NCI-H446 (cell line): ENCODE measurements at places on chromosomes 6 and 20.

DNA sequence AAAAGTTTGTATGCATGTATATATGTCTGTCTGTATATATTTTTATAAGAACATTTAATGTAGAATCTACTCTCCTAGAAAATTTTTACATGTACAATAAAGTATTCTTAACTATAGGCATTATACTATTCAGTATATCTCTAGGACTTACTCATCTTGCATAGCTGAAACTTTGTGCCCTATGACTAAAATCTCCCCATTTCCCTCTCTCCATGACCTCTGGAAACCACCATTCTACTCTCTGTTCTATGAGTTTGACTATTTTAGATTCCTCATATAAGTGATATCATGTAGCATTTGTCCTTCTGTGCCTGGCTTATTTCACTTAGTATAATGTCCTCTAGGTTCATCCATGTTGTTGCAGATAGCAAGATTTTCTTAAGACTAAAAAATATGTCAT, 205.1 kb upstream of the SMLR1 start:
- DNase-seq, result no peak

GRCh38 chr6:108587258-108588059, 26.7 kb downstream of the FOXO3 start:
- no peak for DNase-seq

GRCh38 chr6:8879334-8879733, 444.0 kb upstream of the SLC35B3 start:
- no peak for DNase-seq

DNA sequence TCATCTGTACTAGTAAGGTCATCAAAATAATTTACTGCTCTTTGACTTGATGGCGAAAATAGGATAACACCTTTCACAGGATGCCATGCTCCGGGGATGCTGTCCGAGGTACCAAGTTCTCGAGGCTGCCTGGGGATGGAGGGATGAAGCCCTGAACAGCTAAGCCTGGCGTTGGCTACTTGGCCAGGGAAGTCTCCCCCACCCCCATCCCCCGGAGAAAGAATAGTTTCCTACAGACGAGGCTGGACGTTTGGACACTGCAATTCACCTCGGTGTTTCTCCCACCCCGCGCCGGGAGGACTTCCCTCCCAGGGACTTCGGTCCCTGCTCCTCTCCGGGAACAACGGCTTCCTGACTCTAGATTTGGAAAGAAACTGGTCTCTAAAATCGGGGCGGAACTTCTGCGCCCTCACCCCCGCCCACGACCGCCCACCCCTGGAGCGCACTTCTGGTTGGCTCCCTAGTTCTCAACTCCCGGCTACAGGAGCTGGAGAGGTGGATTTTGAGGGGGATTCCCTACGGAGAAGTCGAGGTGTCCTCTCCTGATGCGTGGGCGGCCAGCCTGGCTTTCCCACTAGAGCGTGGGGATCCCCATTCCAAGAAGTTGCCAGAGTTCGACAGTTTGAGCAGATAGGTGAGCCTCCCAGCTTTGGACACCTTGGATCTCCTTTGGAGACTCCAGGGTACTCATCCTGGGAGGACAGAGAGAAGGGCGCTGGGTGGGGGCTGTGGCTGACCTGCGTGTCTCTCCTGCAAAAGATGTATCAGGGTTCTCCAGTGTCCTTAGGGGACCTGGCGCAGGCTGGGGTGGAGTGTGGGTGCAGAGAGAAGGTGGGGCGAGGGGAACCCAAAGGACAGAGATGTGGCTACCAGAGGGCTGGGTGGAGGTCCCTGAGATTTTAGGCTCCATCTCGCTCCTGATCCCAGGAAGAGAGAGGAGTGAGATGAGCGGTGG, 1.1 kb downstream of the PCSK2 start:
- DNase-seq, result no peak

DNA sequence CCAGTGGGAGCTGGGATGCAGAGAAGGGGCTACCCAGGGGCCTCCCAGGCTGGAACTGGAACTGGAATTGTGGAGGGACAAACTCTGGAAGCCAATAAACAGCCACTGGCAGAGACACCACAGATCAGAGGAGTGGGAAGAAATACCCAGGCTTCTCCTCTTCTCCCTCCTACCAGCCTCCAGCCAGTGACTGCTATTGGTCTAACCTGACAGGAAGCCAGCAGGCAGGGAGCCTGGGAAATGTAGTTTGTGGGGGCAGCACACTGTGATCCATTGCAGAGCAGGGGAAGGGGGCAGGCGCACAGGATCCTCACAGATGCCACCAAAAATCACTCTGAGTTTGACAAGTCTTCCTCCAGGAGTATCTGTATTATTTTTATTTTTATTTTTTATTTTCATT, 12.1 kb upstream of the MLN start:
- no peak for DNase-seq

- no peak for DNase-seq
Observed at GRCh38 chr6:106844930-106845329, 129.6 kb downstream of the CD24 start.

DNA sequence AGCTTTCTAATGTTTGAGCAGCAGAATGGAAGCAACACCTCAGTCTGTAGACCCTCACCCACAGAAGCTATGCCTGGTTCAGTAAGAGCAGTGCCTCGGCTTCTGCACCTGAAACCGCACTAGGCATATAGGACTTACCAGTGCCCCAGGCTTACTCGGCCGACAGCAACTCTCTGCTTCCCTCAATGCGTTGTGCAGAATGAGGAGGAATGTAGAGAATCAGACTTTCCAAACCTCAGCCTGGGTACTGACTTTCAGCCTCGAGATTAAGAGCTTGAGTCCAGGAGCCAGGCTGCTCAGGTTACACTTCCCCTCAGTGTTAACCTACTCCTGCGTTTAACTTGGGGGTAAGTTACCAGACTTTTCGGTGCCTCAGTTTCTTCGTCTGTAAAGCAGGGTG, 8.6 kb downstream of the EYA2 start:
- DNase-seq, result no peak

DNA sequence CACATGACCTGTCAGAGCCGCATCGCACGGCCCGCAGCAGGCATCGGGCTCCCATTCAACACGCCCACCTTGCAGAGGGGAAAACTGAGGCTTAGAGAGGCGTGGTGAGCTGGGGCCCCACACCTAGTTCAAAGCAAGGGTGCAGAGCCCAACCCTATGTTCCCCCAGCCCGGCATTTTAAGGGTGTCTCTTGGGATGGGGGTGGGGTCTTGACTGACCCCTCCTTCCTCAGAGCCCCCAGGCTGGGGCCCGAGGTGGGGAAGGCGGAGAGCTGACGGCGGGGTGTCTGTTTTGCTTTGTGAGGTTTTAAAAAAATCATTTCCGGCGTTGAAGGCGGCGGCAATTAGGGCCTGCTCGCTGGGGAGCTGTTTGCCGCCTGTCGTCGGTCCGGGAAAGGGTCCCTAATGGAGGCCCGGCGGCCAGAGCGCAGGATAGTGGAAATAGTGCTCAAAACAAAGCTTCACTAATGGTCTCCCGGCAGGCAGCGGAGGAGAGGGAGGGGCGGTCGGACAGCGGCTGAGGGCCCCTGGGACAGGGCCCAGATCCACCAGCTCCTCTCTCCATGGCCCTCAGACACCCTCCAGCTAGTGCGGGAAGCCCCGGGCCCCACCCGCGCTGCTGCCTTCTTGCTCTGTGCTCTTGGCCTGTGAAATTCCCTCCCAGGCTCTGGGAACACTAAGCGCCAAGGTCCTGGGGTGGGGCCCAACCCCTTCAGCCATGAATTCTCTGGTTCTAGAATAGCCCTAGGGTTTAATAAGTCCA, 11.9 kb downstream of the VSTM2L start:
- no peak for DNase-seq

DNA sequence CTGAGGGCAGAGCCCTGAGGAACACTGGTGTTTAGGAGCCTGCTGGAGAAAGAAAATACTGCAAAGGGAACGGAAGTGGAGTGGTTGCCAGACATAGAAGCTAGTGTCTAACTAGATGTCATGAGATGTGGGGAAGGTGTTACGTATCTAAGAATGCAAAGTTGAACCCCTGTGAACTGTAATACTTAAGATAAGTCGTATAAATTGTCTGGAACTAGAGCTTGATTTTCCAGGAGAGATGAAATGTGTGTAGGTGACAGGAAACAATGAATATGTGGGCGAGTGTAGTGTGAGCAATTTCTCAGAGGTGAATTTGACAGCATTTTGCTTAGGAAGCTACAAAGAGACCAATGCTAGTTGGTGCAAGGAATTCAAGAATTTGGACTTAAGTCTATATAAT, 27.9 kb downstream of the ESR1 start:
- no peak for DNase-seq

GRCh38 chr6:132192631-132193030, 208.6 kb downstream of the MOXD1 start:
- no peak for DNase-seq

GRCh38 chr6:130961148-130961547, 101.9 kb downstream of the EPB41L2 start:
- DNase-seq, result no peak

GRCh38 chr6:164290101-164290500, 875.6 kb downstream of the QKI start:
- DNase-seq, result no peak

- peak; percentile 77 for DNase-seq
Observed at GRCh38 chr6:18323935-18324705, 59.8 kb upstream of the DEK start.

DNA sequence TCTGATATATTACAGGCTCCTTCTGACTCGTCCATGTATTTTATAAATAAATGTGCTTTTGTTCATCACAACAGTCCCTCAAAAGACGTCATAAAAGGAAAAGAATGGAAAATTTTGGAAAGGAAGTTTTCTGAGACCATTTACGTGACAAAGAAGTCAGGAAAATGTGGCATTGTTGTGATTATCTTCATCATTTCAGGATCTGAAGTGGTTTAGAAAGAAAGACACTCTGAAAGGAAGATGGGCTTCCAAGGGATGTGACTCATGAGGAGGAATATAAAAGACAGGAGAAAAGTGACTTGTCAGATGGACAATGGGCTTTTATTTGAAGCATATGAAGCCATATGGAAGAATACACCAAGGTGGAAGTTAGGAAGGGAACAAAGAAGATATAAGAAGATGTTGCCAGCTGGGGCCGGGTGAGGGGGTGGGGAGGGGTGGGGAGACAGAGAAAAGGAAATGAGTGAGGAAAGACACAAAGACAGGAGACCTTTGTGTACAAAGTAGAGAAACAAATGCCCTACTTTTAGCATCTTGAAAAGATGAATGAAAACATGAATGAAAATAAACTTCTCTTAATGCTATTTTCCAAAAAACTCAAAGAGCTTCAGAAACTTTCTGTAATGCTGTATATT, 190.3 kb upstream of the PREP start:
- DNase-seq, result no peak

DNA sequence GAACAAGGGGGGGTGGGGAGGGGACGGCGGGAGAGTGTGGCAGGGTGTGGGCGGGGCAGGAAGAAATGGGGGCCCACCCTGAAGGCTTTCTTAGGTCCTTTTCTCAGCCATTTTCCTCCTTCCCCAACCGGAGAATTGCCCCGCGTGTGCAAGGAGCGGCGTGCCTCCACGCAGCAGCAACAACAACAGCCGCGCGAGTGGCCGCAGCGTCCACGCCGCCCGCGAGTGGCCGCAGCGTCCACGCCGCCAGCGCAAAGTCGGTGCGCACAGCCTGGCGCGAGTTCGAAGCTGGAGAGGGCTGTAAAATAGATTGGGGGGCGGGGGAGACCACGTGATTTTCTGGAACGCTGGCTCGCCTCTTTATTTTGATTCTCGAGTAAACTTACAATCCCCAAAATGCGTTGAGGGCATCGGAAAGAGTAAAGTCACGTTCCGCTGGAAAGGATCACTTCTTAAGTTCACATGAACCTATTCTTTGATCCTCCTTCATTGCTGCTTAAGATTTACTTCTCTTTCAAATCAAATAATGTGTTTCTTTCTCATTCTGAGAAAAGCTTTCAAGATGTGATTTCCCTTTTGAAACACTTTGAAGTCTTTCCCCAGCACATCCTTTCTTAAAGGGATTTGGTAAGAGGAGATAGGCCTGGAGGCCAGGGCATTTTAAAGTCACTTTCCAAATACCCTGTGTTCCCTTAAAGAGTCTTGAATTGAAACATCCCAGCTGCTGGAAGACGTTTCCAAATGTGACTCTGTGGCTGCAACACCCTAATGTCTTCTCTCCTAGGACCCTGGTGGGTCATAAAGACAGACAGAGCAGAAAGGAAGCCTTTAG, 66.7 kb upstream of the ZNF217 start:
- no peak for DNase-seq

- no peak for DNase-seq
Observed at GRCh38 chr20:3670511-3670910, 7.3 kb upstream of the GFRA4 start.

DNA sequence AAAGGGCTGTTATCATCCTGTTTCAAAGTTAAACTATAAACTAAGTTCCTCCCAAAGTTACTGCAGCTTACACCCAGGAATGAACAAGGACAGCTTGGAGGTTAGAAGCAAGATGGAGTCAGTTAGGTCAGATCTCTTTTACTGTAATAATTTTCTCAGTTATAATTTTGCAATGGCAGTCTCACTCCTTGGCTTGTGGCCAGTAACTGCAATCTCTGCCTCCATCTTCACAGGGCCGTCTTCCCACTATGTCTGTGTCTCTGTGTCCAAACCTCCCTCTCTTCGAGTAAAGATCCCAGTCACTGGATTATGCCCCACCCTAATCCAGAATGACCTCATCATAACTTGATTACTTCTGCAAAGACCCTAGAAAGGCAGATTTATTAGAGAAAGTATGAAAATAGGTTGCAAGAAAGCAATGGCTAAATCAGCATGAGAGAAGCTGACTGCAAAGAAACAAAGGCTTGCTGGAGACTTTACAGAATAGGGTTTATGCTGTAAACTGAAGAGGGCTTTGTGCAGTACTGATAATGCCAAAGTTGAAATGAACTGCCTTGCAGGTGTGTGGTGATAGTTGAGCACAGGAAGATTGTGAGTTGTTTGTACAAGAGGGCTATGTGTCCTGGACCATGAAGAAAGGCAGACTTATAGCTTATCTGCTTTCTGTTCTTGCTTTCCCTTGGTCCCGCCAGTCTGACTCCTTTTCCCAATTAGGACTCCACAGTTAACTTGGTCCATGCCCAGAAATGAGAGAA, 28.4 kb downstream of the GPX6 start:
- DNase-seq, result no peak

DNA sequence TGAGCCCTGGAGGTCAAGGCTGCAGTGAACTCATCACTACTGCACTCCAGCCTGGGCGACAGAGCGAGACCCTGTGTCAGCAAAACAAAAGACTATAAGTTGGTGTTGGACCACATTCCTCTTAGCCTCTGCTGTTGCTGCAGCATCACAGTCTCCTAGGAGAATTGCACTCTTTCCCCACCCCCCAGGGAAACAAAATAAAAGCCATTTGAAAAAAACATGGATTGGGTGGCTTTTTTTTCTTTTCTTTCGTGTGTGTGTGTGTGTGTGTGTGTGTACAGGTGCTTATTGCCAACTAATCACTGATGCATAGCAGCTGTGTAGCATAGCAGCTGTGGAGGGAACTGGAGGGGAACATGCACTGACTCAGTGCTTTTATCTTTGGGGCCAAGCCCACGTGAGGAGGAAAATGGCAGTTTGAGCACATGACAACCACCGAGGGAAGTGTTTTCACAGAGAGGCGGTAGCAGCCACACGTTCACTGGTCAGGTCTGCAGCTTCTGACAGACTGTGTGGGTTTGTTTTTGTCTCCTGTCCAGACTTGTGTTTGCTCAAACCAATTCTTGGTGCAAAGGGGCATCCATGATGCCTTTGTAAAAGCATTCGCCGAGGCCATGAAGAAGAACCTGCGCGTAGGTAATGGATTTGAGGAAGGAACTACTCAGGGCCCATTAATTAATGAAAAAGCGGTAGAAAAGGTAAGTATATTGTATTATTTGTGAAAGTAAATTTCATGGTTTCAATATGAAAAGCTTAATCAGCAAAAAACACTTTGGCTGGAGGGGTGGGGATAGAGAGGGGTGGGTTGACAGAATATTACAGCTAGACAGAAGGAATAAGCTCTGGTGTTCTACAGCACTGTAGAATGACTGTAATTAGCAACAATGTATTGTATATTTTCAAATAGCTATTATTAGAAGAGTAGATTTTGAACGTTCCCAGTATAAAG, 27.7 kb downstream of the ALDH5A1 start:
- DNase-seq, result peak; percentile 50
